ENCODE measurements at places on chromosomes 5 and 9.

- DNase-seq: no peak
Measured at GRCh38 chr5:151597749-151598148, 6.6 kb upstream of the FAT2 start.

GRCh38 chr5:152462021-152462721, 57.1 kb upstream of the NMUR2 start:
- peak; percentile 23 for DNase-seq

DNA sequence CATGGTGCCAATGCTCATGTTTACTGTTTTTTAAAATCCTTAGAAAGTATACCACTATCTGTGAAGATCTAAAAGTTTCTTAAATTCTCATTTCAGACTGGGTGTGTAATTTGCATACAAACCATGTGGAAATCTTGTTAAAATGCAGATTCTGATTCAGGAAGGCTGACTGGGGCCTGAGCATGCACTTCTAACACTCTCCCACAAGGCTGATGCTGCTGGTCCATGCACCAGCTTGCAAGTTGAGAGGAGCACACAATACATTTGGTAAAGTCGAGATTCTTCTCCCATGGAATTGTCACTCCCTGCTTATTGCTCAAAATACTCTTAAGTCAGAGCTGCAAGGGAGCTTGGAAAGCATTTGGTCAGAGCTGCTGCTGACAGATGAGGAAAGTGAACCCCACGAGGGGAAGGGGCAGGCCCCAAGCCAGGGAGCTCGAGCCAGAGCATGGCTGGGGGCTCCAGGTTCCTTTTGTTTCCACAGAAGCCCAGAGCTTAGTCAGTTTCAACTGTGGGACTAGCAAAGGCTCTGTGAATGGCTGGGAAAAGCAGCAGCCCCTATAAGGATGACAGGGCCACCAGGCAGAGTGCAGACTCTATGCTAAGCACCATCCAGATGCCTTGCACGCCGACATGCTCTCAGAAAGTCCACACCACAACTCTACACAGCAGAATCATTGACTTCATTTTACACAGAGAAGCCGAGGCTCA, 93.5 kb upstream of the HAND1 start:
- peak; percentile 23 for DNase-seq

- DNase-seq: no peak
Measured at GRCh38 chr5:152140347-152140746, 215.7 kb upstream of the GLRA1 start.

DNA sequence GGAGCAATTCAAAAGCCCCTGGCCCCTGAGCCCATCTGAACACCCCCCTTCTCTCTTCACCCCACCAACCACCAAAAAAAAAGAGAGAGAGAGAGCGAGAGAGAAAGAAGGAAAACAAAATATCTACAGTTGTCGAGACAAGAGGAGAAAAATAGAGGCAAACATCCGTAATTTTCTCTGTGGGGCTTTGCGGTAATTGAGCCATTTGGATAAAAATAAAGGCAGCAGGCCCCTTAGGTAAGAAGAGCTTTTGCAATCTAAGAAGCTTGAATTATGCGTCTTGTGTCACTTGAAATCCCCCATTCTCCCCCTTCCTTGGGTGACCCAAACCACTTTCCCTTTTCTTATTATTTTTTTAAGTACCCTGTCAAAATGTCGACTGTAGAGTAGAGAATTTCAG, 35.5 kb upstream of the FUBP3 start:
- DNase-seq: no peak

- no peak for DNase-seq
Measured at GRCh38 chr9:37468620-37469019, 3.4 kb upstream of the ZBTB5 start.

DNA sequence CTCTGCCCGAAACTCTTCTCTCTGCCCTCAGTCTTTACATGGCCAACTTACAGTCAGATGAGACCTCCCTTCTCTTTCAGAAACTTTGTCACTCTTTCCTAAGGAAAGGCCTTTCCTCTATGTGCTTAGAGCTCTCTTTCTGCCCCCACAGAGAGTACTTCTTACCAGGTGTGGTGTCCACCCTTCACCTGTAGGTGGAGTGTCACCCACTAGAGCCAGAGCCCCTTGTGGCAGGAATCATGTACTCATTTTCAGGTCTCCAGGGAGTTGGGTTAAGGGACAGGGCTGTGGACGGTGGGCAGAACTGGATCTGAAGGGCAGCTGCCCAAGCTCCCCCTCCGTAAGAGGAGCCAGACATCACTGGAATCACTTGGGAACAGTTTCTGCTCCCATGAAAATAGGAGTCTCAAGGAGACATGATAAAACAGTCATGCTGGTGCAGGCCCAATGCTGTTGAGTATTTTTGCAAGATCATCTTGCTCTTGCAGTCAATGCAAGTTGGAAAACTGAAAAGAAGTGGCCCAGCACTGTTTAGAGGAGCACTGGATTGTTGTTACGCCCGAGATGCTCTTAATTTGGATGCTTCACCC, 436.7 kb downstream of the ZSWIM6 start:
- DNase-seq: peak; percentile 64
